H1 (cell line): ENCODE measurements at places on chromosomes 1 and 21.

- DNase-seq: no peak
These were observed 23.6 kb downstream of the ZBTB18 start for GRCh38 chr1:244074559-244075171.

DNA sequence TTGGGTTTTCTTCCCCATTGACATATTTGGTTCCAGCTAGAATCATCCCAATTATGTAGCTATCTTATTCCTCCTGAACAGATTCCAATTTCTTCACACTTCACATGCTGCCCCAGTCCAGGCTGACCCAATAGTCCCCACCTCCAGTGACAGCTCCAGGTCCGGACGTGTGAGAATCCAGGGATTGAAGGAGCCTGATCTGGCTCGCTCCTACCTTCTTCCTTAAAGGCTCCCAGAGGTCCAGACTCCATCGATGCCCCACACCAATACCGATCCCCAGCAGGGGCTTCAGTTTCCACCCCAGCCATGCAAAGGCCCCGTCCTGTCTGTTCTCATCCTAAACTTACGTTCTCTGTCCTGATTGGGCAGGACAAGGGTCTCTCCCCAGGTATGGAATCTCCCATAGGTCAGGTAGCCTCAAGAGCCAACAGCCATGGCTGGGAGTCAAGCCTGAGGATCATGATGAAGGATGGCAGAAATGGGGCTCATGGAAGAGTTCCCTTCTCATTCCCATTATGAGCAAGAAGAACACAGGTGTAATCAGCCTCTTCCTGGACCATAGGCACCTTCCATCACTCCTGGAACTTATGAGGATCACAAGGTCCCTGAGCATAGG lies 20.4 kb upstream of the SLAMF9 start:
- DNase-seq: no peak

DNA sequence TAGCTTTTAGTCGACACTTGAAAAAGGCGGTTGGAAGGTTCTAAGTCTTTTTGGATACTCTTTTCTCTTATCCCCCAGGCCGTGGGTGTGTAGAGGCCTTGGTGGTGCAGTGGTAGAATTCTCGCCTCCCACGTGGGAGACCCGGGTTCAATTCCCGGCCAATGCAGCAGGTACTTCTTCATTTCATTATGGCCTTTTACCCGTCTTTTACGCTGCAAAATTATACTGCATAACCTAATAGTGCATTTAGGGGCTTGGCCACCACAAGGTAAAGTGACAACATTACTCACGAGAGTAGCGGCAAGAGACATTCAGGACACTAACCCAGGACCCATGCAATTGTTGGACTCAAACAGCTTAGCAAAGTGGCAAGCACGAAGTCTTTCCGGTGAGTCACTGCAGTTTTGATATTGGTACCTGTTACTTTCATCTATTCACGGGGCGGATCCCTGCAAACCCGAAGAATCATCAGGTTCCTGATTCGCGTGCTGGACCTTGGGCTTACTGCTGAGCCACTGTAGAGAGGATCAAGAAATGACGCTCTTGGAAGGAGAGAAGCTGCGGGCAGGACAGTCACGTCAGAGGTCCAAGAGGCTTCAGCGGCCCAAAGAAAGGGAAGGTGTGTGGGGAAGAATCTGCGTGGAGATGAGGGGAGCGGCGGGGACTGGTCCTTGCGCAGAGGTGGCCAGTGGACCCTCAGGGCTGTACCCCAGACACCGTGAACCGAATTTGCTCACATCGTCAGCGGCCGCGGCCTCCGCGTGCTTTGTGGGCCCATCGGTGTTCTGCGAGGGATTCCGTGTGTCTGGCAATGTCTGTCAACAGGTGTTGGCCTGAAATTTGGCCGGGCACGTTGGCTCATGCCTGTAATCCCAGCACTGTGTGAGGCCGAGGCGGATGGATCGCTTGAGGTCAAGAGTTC lies 12.9 kb upstream of the RNU1-4 start:
- peak; percentile 79 for DNase-seq

DNA sequence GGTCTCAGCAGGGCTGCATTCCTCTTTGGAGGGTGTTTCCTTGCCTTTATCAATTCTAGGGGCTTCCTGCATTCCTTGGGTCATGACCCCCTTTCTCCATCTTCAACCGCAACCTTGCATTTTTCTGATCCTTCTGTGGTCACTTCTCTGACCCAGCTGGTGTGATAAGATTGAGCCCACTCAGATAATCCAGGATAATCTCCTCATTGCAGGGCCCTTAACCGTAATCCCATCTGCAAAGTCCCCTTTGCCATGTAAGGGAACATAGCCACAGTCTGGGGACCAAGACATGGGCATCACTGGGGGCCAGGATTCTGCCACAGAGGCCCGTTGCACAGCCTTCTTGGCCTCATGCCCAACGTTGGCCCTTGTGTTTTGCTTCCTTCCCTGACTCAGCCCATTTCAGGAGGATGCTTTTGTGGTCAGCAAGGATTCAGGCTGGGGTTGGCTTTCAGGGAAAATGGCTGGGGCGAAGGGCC lies 35.0 kb upstream of the IL19 start:
- no peak for DNase-seq

- DNase-seq: no peak
These were observed 175.1 kb downstream of the ADSS2 start for GRCh38 chr1:244276646-244277045.

- DNase-seq: no peak
These were observed 321.9 kb downstream of the SETD4 start for GRCh38 chr21:35738347-35738961.

GRCh38 chr21:21530680-21531079 lies 532.5 kb downstream of the NCAM2 start:
- DNase-seq: no peak

DNA sequence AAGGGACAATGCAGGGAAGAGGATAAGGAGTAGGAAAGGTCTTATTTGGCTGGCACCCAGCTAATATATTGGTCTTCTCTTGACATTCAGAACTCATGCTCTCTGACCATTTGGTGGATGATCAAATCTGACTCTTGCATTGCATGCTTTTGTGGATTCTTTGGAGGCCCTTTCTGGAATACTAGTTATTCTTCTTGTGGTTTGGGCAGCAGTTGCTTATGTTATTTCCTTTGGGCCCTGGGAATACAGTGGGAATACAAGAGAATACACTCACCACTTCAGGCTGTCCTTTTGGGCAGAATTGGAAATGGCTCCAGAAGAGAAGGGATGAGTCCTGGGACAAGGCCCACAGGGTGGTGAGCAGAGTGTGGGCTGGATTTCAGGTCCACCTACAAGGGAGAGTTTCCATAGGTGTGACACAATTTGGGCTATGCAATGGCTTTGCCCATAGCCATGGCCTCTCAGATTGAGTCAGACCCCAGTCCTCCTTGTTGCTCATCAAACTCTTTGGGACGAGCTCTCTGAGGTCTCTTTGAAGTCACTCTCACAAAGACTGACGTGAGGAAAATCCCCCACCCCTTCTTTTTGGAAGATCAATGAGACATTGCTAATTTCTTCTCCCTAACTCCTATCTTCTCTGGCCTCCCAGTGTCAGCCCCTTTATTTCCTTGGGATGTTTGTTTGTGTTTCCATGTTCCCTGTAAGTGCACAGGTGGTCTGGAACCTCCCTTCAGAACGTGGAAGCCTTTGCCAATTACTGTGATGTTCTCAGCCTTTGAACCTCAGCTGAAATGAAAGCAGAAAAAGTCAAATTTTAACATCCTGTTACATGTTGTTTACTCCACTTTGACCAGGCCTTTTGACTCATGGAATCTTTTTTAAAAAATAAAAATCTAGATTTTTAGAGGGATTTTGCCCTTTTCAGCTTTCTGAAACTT lies 19.4 kb downstream of the HSD11B1 start:
- no peak for DNase-seq

DNA sequence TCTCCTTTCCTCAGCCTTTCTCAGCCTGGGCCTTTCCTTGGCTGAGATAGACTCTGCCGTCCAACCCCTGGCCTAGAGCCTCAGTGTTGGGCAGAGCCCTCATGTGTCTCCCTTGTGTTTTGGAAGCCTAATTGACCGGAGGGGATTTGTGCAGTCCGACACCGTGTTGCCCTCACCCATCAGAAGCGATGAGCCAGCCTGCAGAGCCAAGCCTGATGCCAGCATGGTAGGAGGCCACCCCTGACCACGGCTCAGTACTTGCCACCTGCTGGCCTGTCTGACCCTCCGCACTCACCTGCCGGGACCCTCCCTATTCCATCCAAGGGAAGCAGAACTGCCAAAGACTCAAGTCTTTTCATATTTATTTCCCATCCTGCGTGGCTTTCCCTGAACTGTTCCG lies 9.3 kb upstream of the SFN start:
- DNase-seq: no peak

- DNase-seq: no peak
These were observed 252.8 kb upstream of the ADGRL2 start for GRCh38 chr1:81547912-81548303.

DNA sequence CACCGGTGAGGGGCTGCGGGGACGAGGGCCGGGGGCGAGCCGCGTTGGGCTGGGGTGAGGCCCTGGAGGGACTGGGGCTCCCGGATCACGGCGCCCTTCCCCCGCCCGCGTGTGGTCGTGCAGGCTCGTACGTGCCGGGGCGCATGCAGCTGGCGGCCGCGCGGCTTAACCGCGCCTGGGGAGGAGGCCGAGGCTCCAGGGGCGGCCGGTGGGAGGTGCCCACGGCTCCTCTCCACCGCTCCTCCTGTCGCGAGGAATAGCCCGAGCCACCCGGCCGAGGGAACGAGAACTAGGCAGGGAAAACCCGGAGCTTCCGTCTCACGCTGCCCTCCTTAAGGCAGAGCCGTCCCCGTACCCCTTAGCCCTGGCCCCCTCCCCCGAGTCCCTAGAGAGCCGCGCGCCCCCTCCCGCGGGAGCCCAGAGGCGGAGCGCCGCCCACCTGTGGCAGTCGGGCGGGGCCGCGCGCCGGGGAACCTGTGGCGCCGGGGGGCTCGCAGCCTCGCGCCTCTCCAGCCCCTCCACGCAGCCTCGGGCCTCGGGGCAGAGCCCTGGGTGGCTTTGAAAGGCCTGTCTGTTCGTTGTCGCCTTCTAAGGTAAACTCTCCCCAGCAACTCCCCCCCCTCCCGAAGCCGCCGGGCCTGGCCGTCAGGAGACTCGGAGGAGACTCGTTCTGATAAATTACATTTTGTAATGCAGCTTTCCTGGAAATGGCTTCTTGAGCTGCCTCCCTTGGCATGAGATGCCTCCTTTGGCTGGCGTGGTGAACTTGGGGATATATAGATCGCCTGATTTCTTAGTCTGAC lies 746 bp downstream of the AK4 start:
- DNase-seq: peak; percentile 83

- no peak for DNase-seq
These were observed 4.6 kb upstream of the C1orf87 start for GRCh38 chr1:60078182-60078581.

GRCh38 chr1:118303534-118303933 lies 118.5 kb upstream of the SPAG17 start:
- no peak for DNase-seq

DNA sequence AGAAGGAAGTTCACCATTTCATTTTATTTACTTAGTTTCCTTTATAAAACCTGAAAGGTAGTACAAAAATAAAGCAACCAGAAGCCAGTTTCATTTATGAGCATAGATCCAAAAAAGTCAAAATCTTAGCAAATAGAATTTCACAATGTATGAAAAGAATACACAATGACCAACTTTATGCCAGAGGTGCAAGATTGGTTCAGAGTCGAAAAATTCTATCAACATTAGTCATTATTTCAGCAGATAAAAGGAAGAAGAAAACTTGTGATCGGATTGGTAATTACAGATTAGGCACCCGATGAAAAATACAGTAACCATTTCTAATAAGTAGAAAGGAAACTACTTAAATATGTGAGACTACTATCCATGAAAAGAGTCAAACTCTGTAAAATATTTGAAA lies 89.1 kb downstream of the ITSN1 start:
- DNase-seq: no peak

- DNase-seq: no peak
These were observed 56.4 kb downstream of the KIRREL1 start for GRCh38 chr1:158049853-158050252.
